Progenitor cell of endocrine pancreas (in vitro differentiated cells): ENCODE measurements at places on chromosomes 12 and 14. TPM values are rescaled to one million over a fixed set of nuclear protein-coding genes. Genes with fewer than 3 reads are reported as not detected.

GRCh38 chr12:113634982-113635381 is 163.3 kb upstream of the LHX5 start:
- DNase-seq, result no peak
- H3K4me1 ChIP-seq, result peaks cover 3% of the 10 kb centered on the region
- H3K36me3 ChIP-seq, result no peaks in the 10 kb centered on the region
- H3K27ac ChIP-seq, result no peak overlapping the region

- no peaks in the 10 kb centered on the region for H3K27me3 ChIP-seq
- peaks cover 23% of the 10 kb centered on the region for H3K36me3 ChIP-seq
- H3K27ac ChIP-seq, result peak overlapping the region; percentile 95
- peak overlapping the region; percentile 87 for H3K4me3 ChIP-seq
Observed at GRCh38 chr12:120468325-120468820, 1.2 kb downstream of the SRSF9 start.

- no peak for DNase-seq
- H3K36me3 ChIP-seq, result no peaks in the 10 kb centered on the region
- H3K4me3 ChIP-seq, result no peak overlapping the region
- H3K27me3 ChIP-seq, result no peaks in the 10 kb centered on the region
- no peaks in the 10 kb centered on the region for H3K4me1 ChIP-seq
Observed at GRCh38 chr12:73833746-73834145, 703.9 kb upstream of the ATXN7L3B start.

GRCh38 chr12:128797119-128798118 is 26.3 kb downstream of the SLC15A4 start:
- H3K27ac ChIP-seq, result no peak overlapping the region
- DNase-seq, result no peak
- no peaks in the 10 kb centered on the region for H3K4me1 ChIP-seq
- H3K36me3 ChIP-seq, result peaks cover 34% of the 10 kb centered on the region
- no peak overlapping the region for H3K4me3 ChIP-seq
- no peaks in the 10 kb centered on the region for H3K27me3 ChIP-seq

GRCh38 chr12:52772772-52773171 is 4.4 kb downstream of the KRT76 start:
- peaks cover 61% of the 10 kb centered on the region for H3K27me3 ChIP-seq
- no peaks in the 10 kb centered on the region for H3K4me1 ChIP-seq
- H3K4me3 ChIP-seq, result no peak overlapping the region
- H3K27ac ChIP-seq, result no peak overlapping the region

NUAK1 gene
- 7.6 and 9.7 TPM in 2 replicates for total RNA-seq
